ENCODE measurements at places on chromosomes 7 and 10.

GRCh38 chr7:47087866-47088265 lies 494.0 kb downstream of the TNS3 start:
- no peak for DNase-seq

DNA sequence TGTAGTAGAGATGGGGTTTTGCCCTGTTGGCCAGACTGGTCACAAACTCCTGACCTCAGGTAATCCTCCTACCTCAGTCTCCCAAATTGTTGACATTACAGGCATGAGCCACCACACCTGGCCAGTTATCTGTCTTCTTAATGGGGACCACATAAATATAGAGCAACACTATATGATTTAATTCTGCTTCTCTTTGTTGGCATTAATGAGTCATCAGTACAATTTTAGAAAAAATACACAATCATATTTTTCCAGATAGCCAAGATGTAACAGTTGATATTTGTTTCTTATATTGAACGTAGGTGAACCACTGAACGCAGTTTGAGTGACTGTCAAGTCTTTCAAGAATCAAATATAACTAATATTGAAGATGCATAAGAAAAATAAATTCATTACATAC lies 48.5 kb downstream of the LCOR start:
- no peak for DNase-seq

GRCh38 chr7:85711894-85712293 lies 525.0 kb upstream of the SEMA3D start:
- DNase-seq, result no peak

- DNase-seq, result no peak
Measured at GRCh38 chr7:69060516-69060915, 537.8 kb upstream of the AUTS2 start.

DNA sequence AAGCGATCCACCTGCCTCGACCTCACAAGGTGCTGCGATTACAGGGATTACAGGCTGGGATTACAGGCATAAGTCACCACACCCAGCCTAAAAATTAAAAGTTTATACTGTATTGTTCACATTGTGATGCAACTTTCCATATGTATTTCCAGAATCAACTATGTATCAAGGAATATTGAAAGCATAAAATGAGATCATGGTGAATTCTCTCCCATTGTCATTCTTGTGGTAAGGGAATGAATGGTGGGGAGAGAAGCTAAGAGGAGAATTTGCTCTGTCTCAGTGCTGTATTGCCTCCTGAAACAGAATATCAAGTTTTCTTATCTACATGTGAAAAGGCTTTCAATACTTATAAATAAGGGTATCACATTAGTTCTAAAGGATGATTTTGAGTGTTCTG lies 81.7 kb downstream of the CD36 start:
- no peak for DNase-seq

DNA sequence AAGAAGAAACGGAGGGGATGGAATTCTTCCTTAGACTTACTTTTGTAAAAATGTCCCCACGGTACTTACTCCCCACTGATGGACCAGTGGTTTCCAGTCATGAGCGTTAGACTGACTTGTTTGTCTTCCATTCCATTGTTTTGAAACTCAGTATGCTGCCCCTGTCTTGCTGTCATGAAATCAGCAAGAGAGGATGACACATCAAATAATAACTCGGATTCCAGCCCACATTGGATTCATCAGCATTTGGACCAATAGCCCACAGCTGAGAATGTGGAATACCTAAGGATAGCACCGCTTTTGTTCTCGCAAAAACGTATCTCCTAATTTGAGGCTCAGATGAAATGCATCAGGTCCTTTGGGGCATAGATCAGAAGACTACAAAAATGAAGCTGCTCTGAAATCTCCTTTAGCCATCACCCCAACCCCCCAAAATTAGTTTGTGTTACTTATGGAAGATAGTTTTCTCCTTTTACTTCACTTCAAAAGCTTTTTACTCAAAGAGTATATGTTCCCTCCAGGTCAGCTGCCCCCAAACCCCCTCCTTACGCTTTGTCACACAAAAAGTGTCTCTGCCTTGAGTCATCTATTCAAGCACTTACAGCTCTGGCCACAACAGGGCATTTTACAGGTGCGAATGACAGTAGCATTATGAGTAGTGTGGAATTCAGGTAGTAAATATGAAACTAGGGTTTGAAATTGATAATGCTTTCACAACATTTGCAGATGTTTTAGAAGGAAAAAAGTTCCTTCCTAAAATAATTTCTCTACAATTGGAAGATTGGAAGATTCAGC lies 158.7 kb upstream of the LANCL2 start:
- no peak for DNase-seq

- DNase-seq, result no peak
Measured at GRCh38 chr10:88557658-88558057, 25.5 kb downstream of the RNLS start.

DNA sequence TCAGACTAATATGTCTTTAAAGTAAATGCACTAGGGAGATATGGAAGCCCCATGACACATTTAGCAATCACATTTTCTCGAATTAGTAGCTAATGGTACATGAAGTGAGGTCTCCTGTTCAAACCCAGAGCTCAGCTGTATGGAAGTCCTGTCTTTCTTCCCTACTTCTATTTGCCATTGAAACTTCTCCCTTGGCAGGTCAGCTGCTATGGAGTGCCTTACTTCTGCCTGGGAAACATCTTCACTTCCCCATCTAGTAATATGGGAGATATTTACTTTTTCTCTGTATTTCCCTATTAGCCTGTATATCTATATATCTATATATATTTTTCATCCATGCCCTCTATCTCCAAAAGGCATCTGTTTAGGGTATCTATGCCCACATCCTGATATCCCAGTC lies 225.3 kb upstream of the INHBA start:
- no peak for DNase-seq

GRCh38 chr10:85976267-85976793 lies 390.3 kb downstream of the GRID1 start:
- no peak for DNase-seq

- DNase-seq, result no peak
Measured at GRCh38 chr7:70512144-70512543, 619.8 kb upstream of the GALNT17 start.

GRCh38 chr7:87129332-87129731 lies 22.9 kb upstream of the DMTF1 start:
- no peak for DNase-seq

- no peak for DNase-seq
Measured at GRCh38 chr7:71594736-71595135, 462.8 kb downstream of the GALNT17 start.

DNA sequence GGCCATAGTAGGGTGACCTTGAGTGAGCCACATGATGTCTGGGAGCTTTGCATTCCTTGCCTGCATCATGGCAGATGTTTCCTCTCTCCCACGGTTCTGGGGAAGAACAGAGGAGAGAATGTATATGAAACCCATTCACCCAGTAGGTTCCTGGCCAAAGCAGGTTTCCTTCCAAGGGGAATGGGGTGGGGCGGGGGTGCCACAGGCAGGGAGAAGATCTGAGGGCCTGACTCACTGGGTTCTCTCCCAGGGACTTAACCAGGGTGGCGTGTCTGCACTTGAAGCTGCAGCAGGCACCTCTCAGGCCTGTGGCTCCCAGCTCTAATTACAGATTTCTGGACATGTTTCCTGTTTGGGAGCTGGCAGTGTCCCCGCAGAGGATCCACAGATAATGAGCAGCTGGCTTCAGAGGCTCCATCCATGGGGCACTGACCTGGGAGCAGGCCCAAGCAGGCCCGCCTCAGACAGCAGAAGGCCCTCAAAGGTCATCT lies 50.2 kb upstream of the ZMIZ1 start:
- no peak for DNase-seq
